Activated T-helper 1 cell treated with Interleukin-2 at 50 U/mL for 16 hours (primary cell): ENCODE measurements at places on chromosomes 5 and 9.

GRCh38 chr5:10432059-10433008, 9.3 kb upstream of the ROPN1L start:
- DNase-seq: no peak

GRCh38 chr5:8826508-8826907, 719.4 kb downstream of the SEMA5A start:
- no peak for DNase-seq

- no peak for DNase-seq
These were observed 11.4 kb upstream of the ANKRD33B start for GRCh38 chr5:10552183-10553143.

DNA sequence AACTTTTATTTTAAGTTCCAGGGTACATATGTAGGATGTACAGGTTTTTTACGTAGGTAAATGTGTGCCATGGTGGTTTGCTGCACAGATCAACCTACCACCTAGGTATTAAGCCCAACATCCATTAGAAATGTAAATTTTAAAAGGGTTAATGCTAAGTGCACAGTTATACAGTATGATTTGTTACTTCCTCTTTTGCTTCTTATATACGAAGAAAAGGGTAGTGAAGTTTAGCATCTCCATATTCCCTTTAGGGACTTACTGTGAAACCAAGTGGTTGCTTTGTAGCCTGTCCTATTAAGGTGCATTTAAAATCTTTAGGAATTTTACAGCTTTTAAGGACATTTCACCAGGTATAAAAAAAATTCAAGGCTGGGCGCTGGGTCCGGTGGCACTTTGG, 46.4 kb downstream of the RBM27 start:
- no peak for DNase-seq

GRCh38 chr9:128809831-128810230, 8.5 kb upstream of the ENDOG start:
- no peak for DNase-seq

DNA sequence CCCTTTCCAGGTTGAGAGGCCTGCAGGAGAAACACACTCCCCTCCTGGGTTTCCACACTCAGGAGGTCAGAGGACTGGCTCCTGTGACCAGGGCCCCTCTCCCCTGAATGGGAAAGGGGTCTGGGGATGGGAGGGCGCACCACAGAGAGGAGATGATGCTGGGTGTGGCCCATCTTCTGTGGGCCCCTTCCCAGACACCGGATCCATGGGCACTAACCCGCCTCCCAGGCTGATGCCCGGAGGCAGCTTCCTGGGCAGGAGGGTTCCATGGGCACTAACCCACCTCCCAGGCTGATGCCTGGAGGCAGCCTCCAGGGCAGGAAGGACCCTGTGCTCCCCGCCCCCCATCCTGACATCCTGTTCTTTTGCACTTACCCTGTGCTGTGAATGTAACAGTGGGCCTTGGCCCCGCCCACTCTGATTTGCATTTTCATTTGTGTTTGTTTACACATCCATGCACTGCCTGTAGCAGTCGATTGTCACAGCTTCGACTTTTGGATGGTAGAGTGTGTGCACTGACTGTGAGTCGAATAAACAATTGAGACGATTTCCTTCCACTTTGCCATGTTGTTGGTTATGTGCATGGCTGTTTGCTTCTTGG, 9.3 kb upstream of the DOLPP1 start:
- DNase-seq: no peak

GRCh38 chr9:115999498-115999897, 154.1 kb upstream of the PAPPA start:
- no peak for DNase-seq

DNA sequence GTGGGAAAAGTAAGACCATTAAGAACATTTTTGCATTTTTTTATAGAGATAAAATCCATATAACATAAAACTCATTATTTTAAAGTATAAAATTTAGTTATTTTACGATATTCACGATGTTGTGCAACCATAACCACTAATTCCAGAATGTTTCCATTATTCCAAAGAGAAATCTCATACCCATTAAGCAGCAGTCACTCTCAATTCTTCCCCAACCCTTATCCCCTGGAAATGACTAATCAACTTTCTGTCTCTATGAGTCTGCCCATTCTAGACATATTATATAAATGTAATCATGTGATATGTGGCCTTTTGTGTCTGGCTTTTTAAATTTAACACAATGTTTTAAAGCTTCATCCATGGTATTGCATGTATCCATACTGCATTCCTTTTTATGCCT, 115.6 kb upstream of the ADAMTSL1 start:
- DNase-seq: no peak
